ENCODE measurements at places on chromosomes 4 and X.

- DNase-seq: no peak
Measured at GRCh38 chr4:145554691-145555090, 64.5 kb upstream of the MMAA start.

DNA sequence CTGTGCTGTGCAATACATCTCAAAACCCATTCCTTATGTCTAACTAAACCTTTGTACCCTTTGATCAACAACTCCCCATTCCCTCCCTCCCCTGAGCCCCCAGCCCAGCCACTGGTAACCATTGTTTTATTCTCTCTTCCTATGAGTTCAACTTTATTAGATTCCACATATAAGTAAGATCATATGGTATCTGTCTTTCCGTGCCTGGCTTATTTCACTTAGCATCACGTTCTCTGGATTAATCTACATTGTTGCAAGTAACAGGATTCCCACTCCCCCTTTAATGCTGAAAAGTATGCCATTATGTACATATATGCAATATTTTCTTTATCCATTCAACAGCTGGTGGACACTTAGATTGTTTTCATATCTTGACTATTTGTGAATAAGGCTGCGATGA lies 119.4 kb downstream of the RNF150 start:
- DNase-seq: no peak

- no peak for DNase-seq
Measured at GRCh38 chr4:111269439-111269838, 646.6 kb upstream of the PITX2 start.

DNA sequence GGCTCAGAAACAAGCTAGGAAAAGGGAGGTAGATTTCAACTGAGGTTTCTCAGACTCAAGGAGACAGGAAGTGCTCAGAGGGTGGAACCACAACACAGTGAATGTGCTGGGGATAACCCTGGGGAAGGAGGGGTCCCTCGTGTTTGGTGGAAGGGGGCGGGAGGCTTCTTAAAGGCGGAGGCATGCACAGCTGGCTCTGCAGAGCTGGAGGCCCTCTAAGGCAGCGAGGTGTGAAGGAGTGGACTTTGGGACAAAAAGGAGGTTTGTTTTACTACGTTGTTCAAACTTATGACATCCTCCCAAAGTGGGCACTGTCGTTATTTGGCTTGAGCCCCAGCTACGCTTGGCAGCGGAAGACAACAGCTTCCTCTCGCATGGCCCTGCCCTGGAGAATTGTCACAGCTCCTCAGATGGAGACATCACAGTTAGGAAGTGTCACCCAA lies 21.7 kb upstream of the MTM1 start:
- no peak for DNase-seq

DNA sequence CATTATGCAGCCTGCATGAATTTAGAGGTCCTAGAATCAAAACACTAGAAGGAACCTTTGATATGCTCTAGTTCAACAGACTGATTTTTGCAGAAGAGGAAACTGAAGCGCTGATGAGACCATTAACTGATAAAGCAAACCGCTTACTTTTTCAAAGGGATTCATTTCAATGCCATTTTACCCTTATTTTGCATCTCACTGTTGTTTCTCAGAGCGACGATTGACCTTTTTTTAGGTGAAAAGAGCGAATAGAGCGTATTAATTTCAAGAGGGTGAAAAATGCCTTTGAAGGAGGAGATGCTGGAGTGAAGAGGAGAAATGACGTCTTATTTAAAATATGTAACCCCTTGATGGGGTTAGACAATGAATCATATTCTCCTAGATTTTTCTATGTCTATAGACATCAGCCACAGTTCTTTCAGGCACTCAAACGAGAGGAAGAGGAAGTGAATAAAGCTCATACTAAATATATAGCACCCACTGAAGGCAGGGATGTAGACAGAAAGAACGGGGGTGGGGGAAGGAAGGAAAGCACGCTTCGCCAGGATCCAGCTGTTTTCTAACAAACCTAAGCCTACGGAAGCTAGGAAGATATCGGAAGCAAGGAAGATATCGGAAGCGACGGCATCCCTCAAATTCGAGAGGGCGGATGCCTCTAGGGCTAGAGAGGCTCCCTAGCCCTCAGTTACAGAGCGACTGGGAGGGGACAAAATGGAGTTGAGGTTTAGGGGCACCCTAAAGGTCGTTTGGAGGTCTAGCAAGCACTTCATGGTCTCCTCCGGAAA lies 848 bp downstream of the ACSL4 start:
- peak; percentile 16 for DNase-seq

DNA sequence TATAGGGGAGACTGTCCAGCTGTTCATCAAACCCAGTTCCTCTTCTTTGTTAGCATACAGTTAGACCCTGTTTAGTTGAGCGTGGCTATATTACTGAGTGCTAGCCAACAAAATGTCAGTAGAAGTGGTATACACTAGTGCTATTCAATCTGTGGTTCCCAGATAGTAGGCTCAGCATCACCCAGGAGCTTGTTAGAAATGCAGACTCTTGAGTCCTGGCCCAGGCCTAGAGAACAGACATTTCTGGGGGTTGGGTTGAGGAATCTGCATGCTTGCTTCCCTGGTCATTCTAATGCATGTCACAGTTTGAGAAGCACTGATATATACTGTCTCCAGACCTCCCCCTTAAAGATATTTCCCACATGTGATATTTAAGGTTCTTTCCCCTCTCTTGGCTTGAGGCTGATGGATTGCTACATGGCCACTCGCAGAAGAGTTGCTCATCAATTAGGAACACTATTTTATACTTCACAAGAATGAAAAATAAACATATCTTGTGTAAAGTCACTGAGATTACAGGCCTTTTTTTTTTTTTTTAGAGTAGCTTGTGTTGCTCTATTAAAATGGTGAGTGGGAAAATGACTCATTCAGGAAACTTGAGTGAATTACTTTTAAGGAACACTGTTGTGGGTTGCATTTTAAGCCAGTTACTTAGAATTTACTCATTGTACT lies 289.0 kb downstream of the STIM2 start:
- no peak for DNase-seq

- no peak for DNase-seq
Measured at GRCh38 chr4:162010362-162010761, 153.4 kb downstream of the FSTL5 start.
